Cerebellar nuclear complex (tissue), 1 donor: ENCODE measurements at places on chromosomes 5 and 9.

DNA sequence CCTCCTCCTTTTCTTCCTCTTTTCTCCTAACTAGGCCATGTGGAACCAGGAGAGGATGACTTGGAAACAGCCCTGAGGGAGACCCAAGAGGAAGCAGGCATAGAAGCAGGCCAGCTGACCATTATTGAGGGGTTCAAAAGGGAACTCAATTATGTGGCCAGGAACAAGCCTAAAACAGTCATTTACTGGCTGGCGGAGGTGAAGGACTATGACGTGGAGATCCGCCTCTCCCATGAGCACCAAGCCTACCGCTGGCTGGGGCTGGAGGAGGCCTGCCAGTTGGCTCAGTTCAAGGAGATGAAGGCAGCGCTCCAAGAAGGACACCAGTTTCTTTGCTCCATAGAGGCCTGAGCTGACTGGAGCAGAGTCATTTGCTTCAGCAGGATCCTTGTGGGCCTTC, 13.7 kb downstream of the NUDT2 start:
- no peak for DNase-seq

- DNase-seq: no peak
These were observed 21.5 kb downstream of the PLPP7 start for GRCh38 chr9:131310833-131311554.

- DNase-seq: no peak
These were observed 206.8 kb upstream of the ATP10B start for GRCh38 chr5:161058781-161059180.

GRCh38 chr5:124658867-124659557, 87.4 kb downstream of the ZNF608 start:
- no peak for DNase-seq

DNA sequence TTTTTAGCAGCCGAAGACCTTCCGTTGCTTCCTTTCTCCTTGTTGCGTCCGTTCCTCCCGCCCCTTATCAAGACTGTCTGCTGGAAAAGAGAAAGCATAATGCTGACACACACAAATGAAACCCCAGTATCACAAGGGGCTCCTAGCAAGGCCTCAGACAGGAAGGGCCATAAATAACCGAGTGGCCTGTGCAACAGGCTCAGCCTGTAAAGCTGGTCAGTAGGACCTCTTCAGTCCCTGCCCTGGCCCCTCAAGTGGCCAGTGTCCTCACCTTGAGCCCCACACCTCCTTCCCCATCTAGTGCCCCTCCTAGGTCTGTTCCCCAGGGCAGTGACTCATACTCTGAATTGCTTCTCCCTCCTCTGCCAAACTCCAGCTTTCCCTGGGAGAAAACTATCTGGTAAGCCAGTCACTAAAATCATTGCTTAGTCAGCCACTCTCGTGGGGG, 174.6 kb upstream of the IL12B start:
- DNase-seq: no peak

GRCh38 chr5:58751222-58751837, 168.5 kb downstream of the RAB3C start:
- DNase-seq: no peak

DNA sequence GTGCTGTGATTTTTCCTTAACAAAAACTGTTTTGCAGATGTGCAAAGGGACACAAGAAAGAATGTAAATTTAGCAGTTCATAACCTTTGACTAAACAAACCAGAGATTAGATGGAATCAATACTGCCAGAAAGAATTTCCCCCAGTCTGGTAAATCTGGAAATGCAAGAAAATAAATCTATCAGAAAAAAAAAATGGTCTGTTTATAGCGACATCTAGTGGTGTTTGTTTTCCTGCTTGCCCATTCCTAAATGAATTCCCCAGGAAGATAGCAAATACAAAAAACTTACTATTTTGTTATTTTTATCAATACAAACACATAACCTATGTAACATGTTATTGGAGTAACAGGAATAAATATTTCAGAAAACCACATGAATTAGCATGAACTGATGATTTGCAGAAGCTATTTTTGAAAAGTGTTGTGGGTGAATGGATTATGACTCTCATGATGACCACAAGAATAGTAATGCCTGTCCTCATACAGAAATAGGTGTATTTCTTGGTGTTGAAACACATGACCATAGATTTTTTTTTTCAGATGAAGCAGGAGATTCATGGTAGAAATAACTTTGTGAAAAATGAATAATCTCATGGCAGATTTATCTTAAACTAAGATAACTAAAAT, 1703.8 kb downstream of the MAT2B start:
- DNase-seq: no peak

DNA sequence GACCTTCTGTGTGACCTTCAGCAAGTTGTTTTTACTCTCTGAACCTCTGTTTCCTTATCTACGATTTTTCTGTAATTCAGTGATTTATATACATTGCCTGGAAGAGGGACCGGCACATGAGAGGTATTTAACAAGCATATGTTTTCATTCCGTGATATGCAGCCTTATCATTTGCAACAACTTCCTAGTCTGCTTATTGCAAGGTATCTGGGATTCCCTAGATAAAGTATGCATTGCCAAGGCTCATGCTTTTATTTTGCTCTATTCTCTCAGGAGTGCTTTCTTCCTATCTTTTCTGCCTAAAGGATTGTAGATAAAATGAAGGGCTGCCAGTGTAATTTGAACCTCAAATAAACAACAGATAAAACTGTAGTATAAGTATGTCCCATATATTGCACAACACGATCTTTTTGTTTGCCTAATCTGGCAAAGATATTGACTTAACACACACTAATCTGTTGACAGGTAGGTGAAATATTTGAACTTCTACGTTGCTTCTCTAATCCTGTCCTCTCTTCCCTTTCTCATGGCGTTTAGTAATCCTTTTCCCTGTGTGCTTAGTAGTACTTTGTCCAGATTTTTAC, 377.2 kb upstream of the TNC start:
- DNase-seq: no peak

GRCh38 chr9:124254261-124254682, 3.5 kb upstream of the NEK6 start:
- no peak for DNase-seq

DNA sequence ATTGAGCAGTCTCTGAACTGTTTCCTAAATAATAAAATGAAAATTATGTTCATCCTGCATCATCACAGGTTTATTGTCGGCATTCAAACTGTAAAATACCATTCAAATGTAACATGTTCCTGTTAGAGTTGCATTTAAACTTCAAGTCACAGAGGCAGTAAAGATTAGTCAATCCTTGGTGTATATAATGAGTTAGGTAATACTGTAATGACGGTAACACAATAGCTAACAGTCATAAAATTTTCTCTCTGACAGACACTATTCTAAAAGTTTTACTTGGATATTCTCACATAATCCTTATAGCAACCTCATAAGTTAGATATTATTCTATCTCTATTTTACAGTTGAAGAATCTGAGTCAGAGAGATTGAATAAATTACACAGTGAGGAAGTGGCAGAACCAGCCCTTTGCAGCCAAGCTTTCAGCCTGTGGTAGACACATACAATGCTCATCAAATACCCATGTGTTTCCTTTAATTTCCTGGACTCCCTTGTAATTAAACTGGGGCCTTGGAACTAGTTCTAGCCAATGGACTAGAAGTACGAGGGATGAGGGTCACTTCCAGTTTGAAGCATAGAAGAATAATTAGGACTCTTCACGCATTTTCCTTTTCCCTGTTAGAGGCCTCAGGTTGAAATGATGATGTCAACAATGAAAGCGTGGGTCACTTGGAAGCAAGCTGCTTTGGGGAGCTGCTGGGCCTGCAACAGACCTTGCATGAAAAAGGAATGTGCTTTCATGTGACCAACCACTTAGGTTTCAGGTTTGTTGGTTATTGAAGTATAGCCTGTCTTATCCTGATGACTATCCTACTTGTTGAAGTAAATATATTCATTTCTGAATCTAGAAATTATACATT, 12.3 kb upstream of the CAST start:
- DNase-seq: no peak

DNA sequence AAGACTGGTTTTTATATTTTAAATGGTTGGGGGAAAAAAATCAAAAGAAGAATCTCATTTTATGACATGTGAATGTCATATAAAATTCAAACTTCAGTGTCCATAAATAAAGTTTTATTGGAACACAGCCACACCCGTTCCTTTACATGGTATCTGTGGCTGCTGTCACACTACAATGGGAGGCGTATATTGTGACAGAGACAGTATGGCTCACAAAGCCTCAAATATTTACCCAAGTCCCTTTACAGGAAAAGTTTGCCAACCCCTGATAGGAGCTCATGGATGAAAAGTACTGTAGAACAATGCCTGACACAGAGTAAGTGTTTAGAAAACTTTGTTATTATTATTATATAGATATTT, 5.2 kb upstream of the DUSP1 start:
- DNase-seq: no peak

- DNase-seq: no peak
These were observed 77.7 kb downstream of the ARSB start for GRCh38 chr5:78907255-78907891.

DNA sequence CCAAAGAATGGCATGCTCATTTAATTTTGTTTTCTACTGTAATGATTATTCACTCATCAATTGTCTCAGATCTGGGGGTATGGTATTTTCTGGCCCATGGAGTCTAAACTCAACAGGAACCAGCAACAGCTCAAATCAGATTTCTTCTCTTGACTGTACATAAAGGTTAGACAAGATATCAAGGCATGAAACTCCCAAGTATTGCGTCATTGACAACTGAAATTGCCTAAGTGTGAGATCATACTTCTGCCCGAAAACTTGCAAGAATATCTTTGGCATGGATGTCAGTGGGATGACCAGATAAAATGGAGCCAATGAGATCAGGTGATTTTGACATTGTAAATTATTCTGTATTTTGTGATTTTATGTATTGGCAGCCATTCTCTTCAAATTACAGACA, 141.7 kb upstream of the STK32A start:
- no peak for DNase-seq

DNA sequence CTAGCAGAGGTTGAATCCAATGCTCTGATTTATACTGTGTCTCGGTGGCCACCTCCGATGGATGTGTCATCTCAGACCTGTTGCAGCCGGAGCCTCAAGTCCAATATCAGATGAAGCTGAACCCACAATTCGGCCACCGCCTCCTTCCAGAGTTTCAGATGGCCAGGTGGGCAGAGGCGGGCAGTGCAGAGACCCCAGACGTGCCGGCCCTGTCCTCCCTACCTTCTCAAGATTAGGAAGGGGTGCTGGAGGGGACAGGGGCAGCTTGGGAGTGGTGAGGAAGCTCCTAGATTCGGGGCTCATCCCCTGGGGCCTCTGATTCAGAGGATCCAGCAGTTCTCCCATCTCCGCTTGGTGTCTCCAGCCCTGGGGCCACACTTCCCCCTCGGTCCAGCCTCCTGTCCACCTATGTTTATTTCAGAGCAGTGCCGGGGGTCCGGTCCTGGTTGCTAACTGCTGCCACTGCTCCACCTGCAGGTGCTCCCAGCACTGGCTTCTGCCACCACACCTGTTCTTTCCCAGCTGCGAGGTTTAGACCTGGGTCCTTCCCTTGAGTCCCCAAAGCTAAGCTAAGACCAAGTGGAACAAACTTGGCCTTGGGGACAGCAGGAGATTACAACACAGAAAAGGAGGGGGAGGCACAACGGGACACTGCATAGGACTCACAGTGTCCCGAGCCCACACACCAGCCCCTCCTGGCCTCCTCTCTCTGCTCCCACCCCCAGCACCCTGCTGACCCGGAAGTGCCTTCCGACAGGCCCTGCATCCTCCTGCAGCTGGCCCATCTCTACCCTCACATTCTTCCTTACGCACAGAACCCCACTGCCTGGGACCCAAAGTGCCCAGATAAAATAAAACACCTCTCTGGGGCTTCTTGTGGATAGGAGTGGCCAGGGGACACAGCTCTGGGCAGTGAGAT, 81.6 kb downstream of the NTNG2 start:
- no peak for DNase-seq

DNA sequence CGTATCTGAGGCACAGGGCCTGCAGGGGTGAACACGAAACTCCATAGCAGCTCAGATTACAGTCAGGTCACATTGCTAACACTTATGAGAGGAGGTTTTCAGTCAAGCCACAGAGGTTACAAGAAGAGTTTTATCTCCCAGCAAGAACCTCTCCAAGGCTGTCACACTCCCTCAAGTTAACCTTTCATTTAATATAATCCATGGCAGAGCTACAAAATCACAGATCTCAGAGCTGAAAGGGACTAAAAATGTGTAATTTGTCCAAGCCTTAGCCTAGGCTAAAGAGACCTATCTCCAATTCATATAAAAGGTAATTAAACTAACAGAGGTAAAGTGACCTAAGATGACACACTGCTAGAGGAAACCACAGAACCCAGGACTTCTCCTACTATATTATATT, 57.2 kb downstream of the MLANA start:
- DNase-seq: no peak

GRCh38 chr9:118578467-118578866, 790.8 kb downstream of the BRINP1 start:
- DNase-seq: no peak

- no peak for DNase-seq
These were observed 950 bp upstream of the FNBP1 start for GRCh38 chr9:130043654-130044623.

- no peak for DNase-seq
These were observed 64.7 kb downstream of the TLR4 start for GRCh38 chr9:117768750-117769395.
